ENCODE measurements at places on chromosomes 16 and 17.
A peak's percentile ranks its signal among the peaks of the same experiment; 100 is the strongest.

DNA sequence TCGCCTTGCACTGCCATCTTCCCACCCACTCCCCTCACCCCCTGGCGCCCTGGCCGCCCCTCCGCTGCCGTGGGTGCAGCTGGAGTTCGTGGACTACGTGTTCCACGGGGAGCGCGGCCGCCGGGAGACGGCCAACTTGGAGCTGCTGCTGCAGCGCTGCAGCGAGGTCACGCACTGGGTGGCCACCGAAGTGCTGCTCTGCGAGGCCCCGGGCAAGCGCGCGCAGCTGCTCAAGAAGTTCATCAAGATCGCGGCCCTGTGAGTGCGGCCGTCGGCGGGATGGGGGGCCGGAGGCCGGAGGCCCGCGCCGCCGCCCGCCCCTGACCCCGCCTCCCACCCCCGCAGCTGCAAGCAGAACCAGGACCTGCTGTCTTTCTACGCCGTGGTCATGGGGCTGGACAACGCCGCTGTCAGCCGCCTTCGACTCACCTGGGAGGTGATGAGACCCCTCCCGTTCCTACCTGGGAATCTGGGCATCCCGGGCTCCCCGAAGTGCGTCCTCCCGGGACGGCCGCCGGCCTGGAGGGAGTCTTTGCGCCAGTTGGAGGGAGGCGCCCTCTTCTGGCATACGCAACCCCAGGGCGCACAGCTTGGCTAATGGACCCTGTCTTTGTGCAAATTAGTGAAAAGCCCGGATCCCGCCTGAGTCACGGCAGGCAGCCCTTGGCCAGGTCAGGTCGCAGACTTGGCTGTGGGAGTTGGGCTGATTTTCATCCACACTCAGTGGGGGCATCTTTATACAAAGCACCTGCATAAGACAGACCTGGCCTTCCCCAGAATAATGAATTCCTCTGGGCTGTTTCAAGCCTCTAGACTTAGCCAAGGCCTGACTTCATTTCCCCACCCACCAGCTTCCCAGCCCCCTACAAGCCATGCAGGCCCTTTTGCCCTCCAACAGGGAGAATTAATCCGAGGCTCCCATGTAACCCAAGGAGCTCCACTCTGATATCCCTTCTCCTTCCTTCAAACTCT lies 14.3 kb downstream of the RAPGEFL1 start:
- peak; percentile 37 for DNase-seq

GRCh38 chr16:31129568-31130335 lies 5.8 kb downstream of the PRSS8 start:
- DNase-seq = no peak

- DNase-seq = no peak
Observed at GRCh38 chr17:48586355-48587258, 3.4 kb downstream of the HOXB3 start.

GRCh38 chr17:68707031-68707430 lies 105.9 kb upstream of the FAM20A start:
- DNase-seq = no peak

- no peak for DNase-seq
Observed at GRCh38 chr16:85387171-85387507, 226.0 kb upstream of the GSE1 start.

DNA sequence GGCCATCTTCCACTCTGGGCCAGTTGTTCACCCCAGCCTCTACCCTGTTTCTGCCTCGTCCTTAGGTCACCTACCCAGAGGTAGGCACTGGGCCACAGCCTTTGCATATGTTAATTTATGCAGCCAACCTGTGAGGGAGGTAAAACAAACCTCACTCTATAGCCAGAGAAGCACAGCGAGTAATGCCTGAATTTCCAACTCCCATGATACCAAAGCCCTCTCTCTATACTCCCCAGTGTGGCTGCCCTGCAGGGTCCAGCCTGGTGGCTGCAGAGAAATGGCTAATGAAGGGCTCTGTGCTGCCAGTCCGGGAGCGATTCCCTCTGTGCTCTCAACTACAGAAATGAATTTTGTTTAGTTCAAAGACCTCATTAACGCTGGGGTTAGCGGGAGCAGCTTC lies 397.0 kb upstream of the CCL2 start:
- no peak for DNase-seq

GRCh38 chr17:73803964-73804435 lies 159.8 kb upstream of the SDK2 start:
- peak; percentile 96 for DNase-seq
